ENCODE measurements at places on chromosomes 1 and 21.

- DNase-seq: no peak
These were observed 106.4 kb downstream of the ZC3H11B start for GRCh38 chr1:219506473-219506899.

DNA sequence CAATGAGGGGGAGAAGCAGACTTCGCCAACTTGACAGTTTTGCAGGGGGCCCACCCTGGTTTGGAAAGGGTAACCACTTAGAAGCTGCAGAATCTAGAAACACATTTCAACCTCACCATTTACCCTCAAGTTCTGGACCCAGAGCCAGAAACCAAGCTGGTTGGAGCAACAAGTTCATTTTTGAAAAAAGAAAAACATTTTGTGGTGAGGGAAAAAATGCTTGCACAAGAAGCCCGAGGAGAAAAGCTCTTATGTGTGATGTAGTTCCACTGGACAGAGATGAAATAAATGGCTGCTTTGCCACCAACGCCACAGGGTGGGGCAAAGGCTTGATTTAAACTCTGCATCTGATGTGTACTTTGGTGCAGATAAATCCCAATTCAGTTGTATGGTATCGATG is 10.6 kb upstream of the NGF start:
- DNase-seq: no peak

DNA sequence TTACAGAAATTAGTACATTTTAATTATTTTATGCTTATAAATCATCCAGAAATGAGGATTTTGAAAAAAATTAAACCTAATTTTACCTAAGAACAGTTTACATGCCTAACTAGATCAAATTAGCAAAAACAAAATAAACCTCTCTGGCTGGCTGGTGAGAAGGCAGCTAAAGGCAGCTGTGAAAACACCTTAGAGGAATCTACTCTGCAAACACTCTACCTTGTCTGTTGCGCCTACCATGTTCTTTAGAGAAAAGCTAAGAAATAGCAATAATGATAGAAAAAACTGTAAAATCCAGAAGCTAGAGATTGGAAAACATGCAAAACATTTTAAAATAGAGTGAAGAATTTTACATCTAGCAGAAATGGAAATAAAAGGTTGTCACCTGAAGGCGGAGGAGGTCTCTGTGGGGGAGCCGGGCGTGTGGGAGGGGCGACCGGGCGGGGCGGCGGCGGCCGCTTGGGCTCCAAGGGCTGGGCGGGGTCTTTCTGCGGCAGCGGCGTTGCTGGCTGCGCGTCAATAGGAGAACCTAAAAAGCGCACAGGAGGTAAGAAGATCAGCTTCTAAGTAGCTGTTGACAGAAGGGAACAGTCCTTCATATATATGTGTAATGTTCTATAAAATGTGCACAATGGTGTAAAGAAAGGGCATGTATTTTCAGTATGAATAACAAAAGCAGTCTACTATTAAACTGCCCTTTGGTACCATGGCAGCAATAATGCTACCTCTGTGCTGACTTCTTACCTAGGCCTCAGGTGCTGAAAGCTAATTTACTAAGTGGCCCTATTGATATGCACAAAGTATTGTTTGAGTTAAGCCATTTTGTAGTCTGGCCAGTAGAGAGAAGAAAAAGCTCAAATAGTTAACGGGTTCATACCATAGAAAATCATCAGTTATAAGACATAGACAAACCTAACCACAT is 33.3 kb upstream of the CFAP298 start:
- DNase-seq: no peak

DNA sequence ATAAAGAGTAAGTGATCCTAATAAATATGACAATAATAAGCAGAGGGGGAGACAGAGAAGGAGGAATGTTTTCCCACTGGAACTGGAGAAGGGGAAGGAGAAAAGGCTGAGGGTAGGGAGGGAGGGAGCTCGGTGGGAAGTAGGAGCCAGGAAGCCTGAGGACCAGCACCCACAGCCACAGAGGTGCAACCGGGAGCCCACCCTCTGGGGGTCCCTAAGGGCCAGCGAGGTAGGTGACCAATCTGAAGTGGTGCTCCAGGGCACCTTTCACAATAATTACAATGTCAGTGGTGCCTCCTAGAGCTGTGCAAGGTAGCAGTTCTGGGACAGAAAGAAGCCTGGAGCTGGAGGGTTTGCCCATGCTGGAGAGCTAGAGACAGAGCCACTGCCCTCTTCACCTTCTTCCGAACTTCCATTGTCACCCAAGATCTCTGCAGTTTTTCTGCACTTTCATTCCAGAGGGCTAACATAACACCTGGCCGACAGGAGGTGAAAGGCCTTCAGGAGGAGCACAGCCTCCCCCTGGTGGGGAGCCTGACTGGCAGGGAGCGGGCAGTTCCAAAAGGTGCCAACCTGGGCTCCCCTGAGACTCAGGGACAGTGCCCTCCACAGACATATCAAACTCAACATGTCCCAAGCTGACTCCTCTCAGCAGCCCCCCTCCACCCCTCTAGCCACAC is 4.1 kb upstream of the AHCYL1 start:
- peak; percentile 39 for DNase-seq

DNA sequence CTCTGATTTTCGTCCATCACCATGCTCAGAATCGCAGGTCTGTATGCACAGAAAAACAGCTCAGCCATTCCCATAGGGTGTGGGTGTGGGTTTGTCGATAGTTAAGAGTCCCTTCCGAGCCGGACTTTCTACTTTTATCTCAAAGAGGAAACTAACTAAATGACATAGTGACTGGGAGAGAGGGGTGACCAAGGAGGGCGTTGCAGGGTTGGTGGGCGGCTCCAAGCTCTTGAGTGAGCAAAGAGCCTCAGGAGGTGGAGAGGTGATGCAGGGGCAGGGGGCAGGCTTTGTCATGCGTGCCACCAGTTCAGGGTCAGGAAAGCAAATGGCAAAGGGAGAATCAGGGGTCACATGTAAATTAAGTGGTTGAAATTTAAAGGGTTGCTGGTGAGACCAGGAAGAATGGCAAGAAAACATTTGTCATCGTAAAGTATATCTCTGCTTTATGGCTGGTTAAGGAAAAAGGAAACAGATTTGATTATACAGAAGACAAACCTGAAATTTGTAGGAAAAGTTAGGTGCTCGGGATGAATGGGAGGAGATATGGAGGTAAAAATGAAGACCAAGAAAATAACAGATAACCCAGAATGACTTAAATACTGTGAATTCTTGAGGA is 249.0 kb downstream of the SETD4 start:
- DNase-seq: no peak

Data from activated T-cell treated with anti-CD3 and anti-CD28 coated beads, Interleukin-2, amount 50 U/mL, for 48 hours (primary cell).